ENCODE measurements at places on chromosomes 2 and 18. TPM values are rescaled to one million over a fixed set of nuclear protein-coding genes. Genes with fewer than 3 reads are reported as not detected.

Gene OBSL1
- 1.6 TPM for total RNA-seq

Gene SAG
- total RNA-seq = 0.19 TPM

Gene ALS2
- total RNA-seq = 11.2 TPM

Gene SPATA3
- not detected for total RNA-seq

DNA sequence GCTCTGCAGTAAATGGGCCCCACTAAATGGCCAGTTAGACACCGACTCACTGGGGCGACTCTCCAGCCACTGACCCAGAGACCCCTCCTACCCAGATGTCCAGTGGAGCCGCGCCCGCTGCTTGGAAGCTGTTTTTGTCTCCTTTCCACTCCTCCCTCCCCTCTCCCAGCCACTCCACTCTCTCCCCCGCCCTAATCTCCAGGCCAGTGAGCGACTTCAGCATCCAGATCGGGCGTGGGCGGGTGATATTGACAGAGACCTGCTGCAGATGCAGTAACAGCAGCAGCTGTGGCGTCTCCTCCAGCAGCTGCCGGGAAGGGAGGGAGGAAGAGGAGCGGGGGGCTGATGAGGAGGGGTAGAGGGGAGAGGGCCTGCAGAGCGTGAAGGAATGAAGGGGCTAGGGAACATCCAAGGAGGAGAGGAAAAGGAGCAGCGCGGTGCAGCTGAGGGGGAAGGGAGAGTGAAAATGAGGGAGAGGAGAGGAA is at the start of gene SCN7A:
SCN7A (minus strand) TSS at position 110 of the 485 bp plus-strand sequence. CDS start 16,553 bp downstream, outside the sequence.
- no peak for DNase-seq
- peaks cover 9% of the 10 kb centered on the region for H3K27me3 ChIP-seq
- H3K36me3 ChIP-seq = no peaks in the 10 kb centered on the region
- no peak within 1 kb of the TSS for H3K27ac ChIP-seq
- no peak within 1 kb of the TSS for H3K4me3 ChIP-seq
- no peaks in the 10 kb centered on the region for H3K4me1 ChIP-seq

DNA sequence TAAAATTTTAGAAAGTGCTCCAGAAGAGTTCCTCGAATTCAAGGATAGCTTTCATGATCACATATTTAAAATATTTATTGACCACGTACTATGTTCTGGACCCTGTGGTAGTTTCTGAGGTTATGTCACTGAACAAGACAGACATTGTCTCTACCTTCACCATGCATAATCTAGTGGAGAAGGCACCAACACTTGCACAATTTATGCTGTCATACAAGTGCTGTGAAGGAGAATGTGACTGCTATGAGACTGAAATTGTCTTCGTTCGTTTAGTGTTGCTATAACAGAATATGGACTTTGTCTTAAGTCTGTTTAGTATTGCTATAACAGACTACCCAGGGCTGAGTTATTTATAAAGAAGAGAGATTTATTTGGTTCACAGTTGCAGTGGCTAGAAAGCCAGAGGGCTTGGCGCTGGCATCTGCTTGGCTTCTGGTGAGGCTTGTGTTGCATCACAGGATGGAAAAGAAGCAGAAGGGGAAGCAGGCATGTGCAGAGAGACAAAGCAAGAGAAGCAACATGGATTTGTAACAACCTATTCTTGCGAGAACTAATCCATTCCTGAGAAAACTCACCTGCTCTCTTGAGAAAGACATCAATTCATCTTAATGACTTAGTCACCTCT is 50.0 kb upstream of the RFX8 start:
- no peaks in the 10 kb centered on the region for H3K36me3 ChIP-seq
- H3K4me1 ChIP-seq = peaks cover 9% of the 10 kb centered on the region
- no peak for DNase-seq
- H3K27ac ChIP-seq = no peak overlapping the region

GRCh38 chr2:234447189-234447588 is 49.7 kb downstream of the ARL4C start:
- DNase-seq = no peak
- H3K27ac ChIP-seq = peak overlapping the region; percentile 96
- no peaks in the 10 kb centered on the region for H3K27me3 ChIP-seq
- peak overlapping the region; percentile 73 for H3K4me3 ChIP-seq
- H3K36me3 ChIP-seq = peaks cover 16% of the 10 kb centered on the region
- H3K4me1 ChIP-seq = peaks cover 84% of the 10 kb centered on the region

GRCh38 chr2:216402751-216403150 is 9.5 kb upstream of the SMARCAL1 start:
- H3K36me3 ChIP-seq = no peaks in the 10 kb centered on the region
- H3K4me1 ChIP-seq = no peaks in the 10 kb centered on the region
- no peak overlapping the region for H3K4me3 ChIP-seq
- no peak for DNase-seq

- no peaks in the 10 kb centered on the region for H3K4me1 ChIP-seq
- no peak overlapping the region for H3K27ac ChIP-seq
These were observed 114.2 kb upstream of the NT5C1B start for GRCh38 chr2:18703555-18703954.

DNA sequence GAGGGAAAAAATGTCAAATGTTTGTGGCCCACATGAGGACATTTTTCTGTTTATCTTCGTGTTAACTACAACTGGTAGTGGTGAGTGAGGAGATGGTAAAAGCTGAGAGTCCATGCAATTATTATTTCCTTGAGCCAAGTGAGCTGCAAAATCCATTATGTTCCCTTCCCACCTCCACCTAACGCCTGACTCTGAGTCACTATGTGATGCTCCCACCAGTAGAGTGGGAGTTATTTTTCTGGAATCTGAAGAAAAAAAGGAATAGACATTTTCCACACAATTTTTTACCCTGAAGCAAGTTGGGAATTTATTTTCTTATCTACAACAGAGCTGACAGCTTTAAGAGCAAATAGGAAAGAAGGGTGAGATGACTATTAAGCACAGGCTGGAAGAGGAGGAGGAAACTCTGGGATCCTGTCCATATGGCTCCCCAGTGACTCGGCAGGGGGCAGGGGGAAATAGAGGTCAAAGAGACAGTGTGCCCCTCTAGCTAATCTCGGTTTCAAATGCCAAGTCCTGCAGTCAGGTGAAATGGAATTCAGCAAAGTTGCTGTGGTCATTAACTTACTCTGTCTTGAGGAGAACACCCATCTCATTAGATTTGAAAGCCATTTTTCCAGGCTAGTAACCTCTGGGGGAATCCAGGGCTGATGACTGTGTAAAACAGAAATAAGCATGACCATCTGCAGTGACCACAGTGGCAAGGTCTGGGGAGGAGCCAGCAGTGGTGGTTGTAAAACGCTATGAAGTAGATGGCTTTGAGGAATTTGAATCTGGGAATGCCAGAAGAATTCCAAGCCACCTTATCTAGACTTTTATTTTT is 463.9 kb downstream of the STK39 start:
- H3K4me1 ChIP-seq = no peaks in the 10 kb centered on the region
- H3K36me3 ChIP-seq = no peaks in the 10 kb centered on the region
- H3K27ac ChIP-seq = no peak overlapping the region
- no peaks in the 10 kb centered on the region for H3K27me3 ChIP-seq
- no peak for DNase-seq

DNA sequence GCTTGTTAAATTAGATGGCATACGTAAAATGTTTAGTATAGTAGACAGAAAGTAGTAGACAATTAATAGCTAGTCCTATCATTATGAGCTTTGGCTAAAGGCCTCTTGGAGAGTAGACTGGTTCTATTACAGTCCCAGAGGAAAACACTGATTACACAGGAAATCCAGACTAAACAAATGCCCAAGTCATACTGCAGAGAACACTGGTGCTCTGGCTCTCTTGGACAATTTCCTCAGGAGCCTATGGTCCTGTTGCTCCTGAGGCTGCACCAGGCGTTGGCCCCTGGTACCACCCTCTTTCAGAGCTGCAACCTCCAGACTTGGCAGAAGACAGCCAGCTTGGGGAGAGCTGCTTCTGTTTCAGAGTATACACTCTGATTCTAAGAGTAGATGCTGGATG is 41.8 kb downstream of the STAT1 start:
- DNase-seq = no peak
- peaks cover 26% of the 10 kb centered on the region for H3K4me1 ChIP-seq
- H3K4me3 ChIP-seq = no peak overlapping the region
- peaks cover 81% of the 10 kb centered on the region for H3K36me3 ChIP-seq

DNA sequence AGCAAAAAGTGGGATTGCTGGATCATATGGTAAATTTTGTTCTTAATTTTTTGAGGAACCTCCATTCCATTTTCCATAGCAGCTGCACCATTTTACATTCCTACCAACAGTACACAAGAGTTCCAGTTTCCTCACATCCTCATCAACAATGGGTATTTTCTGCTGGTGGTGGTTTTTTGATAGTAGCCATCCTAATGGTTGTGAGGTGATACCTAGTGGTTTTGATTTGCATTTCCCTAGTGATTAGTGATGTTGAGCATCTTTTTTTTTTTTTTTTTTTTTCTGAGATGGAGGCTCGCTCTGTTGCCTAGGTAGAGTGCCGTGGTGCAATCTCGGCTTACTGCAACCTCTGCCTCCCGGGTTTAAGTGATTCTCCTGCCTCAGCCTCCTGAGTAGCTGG is 30.5 kb downstream of the METTL21A start:
- H3K27me3 ChIP-seq = no peaks in the 10 kb centered on the region
- H3K36me3 ChIP-seq = peaks cover 46% of the 10 kb centered on the region
- H3K27ac ChIP-seq = no peak overlapping the region
- no peak overlapping the region for H3K4me3 ChIP-seq

- no peaks in the 10 kb centered on the region for H3K4me1 ChIP-seq
- no peaks in the 10 kb centered on the region for H3K36me3 ChIP-seq
- no peak overlapping the region for H3K4me3 ChIP-seq
- no peak for DNase-seq
- H3K27ac ChIP-seq = no peak overlapping the region
- H3K27me3 ChIP-seq = no peaks in the 10 kb centered on the region
These were observed 104.4 kb downstream of the CTIF start for GRCh38 chr18:48643262-48643661.

- DNase-seq = no peak
- H3K4me1 ChIP-seq = peaks cover 16% of the 10 kb centered on the region
- H3K27ac ChIP-seq = no peak overlapping the region
These were observed 98.8 kb downstream of the LCLAT1 start for GRCh38 chr2:30545875-30546274.

GRCh38 chr18:30675493-30675892 is 367.0 kb downstream of the DSC3 start:
- no peaks in the 10 kb centered on the region for H3K4me1 ChIP-seq
- H3K27me3 ChIP-seq = no peaks in the 10 kb centered on the region
- no peak for DNase-seq
- no peaks in the 10 kb centered on the region for H3K36me3 ChIP-seq

GRCh38 chr2:121063471-121063870 is 221.5 kb downstream of the TFCP2L1 start:
- no peak overlapping the region for H3K4me3 ChIP-seq
- DNase-seq = no peak
- H3K27me3 ChIP-seq = peaks cover 4% of the 10 kb centered on the region
- H3K27ac ChIP-seq = no peak overlapping the region
- H3K36me3 ChIP-seq = no peaks in the 10 kb centered on the region

- H3K36me3 ChIP-seq = peaks cover 17% of the 10 kb centered on the region
- peaks cover 49% of the 10 kb centered on the region for H3K4me1 ChIP-seq
- H3K27me3 ChIP-seq = no peaks in the 10 kb centered on the region
- DNase-seq = no peak
- H3K27ac ChIP-seq = no peak overlapping the region
These were observed 24.7 kb downstream of the DGKD start for GRCh38 chr2:233379034-233379433.

DNA sequence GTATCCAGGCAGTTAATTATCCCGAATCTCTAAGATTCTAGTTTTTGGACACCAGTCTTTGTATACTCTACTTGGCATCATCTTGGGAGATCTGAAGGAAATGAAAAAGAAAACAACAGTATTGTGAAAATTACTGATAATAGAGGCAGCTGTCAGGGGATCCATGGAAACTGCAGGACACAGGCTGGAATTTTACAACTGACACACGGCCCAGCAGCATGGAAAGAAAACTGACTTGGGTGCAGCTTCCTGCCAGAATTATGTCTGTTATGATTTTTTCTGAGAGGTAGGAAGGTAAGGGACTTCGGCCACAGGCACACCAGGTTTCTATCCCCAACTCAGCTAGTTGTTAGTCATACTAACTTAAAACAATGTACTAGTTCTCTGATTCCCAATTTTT is 57.7 kb upstream of the ERBB4 start:
- no peak overlapping the region for H3K4me3 ChIP-seq
- H3K27ac ChIP-seq = no peak overlapping the region
- no peaks in the 10 kb centered on the region for H3K36me3 ChIP-seq
- no peaks in the 10 kb centered on the region for H3K4me1 ChIP-seq

DNA sequence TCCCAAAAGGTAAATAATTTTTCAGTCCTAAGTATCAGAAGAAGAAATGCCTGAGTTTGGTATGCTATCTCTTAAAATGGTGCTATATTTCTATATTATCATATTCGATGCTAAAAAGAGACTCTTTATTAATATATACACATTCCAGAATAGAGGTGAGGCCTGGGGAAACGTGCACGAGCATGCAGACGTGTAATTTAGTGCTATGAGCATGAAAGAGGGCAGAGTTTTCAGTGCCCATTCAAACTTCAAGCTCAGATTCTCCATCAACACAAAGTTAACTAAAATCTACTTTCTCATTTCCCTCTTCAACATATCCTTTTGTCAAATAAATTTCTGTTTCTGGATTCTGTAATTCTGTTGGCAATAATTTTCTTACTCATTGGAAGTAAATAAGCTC is 5.7 kb upstream of the COBLL1 start:
- H3K36me3 ChIP-seq = no peaks in the 10 kb centered on the region
- no peak overlapping the region for H3K4me3 ChIP-seq
- DNase-seq = no peak
- peaks cover 8% of the 10 kb centered on the region for H3K27me3 ChIP-seq
- no peaks in the 10 kb centered on the region for H3K4me1 ChIP-seq
- no peak overlapping the region for H3K27ac ChIP-seq

DNA sequence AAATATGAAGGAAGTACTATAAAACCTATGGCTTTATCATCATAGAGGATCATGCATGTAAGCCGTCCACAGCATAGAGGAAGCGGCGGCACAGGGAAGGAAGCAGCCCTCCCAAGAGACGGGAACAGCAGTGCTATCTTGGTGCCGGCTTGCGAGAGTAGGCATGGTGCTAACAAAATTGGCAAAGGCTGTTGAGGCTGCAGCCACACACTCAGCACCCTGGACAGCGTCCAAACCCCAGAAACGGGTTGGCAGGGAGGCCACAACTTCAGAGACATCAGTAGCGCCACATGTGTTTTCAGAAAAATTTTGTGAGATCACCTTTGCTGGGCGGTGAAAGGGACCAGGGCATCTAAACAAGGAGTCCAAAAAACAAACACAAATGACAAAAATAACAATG is 37.7 kb downstream of the NETO1 start:
- peaks cover 3% of the 10 kb centered on the region for H3K36me3 ChIP-seq
- no peak overlapping the region for H3K27ac ChIP-seq
- no peaks in the 10 kb centered on the region for H3K27me3 ChIP-seq
- no peaks in the 10 kb centered on the region for H3K4me1 ChIP-seq
- H3K4me3 ChIP-seq = no peak overlapping the region

- no peak overlapping the region for H3K27ac ChIP-seq
- peaks cover 16% of the 10 kb centered on the region for H3K4me1 ChIP-seq
- H3K36me3 ChIP-seq = peaks cover 7% of the 10 kb centered on the region
- DNase-seq = no peak
These were observed 44.7 kb downstream of the FAM210A start for GRCh38 chr18:13681701-13682100.
